ENCODE measurements at places on chromosomes 4 and X. TPM values are rescaled to one million over a fixed set of nuclear protein-coding genes. Genes with fewer than 3 reads are reported as not detected.

The PAGE4 gene
- not detected for total RNA-seq

The CLCN3 gene
- 13.2 TPM for total RNA-seq

The SYTL4 gene
- 3.2 TPM for total RNA-seq

The CXCL8 gene
- total RNA-seq, result 360 TPM

The HTATSF1 gene
- total RNA-seq, result 74.7 TPM

The DOK7 gene
- 2.5 TPM for total RNA-seq

The ERCC6L gene
- 13.0 TPM for total RNA-seq

The SLC2A9 gene
- 0.11 TPM for total RNA-seq

The UGT2B15 gene
- not detected for total RNA-seq

The SHISA3 gene
- 33.5 TPM for total RNA-seq

The FDCSP gene
- total RNA-seq, result not detected

The USP46 gene
- 9.2 TPM for total RNA-seq

The GAB3 gene
- not detected for total RNA-seq

The PIN4 gene
- total RNA-seq, result 44.1 TPM

The CPE gene
- 15.5 TPM for total RNA-seq
